Left hindlimb (tissue), 1 donor: ENCODE measurements at places on chromosomes 6 and 20.

DNA sequence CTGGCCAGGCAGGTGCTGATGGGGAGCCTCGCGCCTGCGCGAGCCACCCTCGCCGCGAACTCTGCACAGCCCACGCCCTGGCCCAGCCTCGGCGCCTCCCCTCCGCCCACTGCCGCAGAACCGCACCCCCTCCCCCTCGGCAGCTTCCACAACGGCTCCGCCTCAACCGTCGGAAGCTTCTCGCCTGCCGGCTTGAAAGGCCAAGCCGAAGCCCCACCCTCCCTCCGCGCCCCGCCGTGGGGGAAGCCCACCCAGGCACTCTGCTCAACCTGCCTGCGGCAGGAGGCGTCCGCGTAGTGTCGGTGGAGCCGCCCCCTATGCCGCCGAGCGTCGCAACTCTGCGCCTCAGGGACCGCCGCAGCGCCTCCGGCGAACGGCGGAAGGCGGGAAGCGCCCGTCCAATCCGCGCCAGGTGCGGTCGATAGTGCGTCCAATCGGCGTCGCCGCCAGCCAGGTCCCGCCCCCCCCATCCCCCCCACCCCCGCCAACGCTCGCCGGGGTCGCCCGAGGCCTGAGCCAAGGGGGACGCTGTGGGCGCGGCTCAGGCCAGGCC lies at the start of gene SYCP2:
TSS of gene SYCP2 (minus strand) at position 342 of the 553 bp plus-strand sequence. CDS start 11,224 bp downstream, outside the sequence.
- peak; percentile 68 for DNase-seq

DNA sequence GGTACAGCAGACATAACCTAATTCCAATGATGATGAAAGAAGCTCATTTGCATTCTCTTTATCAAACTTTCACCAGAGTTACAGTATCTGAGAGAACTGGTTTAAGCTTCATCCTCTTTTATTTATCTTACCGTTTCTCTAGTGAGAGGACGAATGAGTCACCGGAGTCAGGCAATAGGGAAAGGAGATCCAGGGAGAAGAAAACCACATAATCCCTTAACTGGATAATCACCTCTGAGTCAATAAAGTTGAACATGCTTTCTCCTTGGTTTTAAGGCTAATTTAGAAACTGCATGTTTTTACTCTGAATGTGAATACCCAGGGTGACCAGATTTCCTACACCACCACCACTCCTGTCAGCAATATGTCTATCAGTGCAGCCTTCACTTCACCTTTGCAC lies 313.7 kb upstream of the TBX18 start:
- no peak for DNase-seq

DNA sequence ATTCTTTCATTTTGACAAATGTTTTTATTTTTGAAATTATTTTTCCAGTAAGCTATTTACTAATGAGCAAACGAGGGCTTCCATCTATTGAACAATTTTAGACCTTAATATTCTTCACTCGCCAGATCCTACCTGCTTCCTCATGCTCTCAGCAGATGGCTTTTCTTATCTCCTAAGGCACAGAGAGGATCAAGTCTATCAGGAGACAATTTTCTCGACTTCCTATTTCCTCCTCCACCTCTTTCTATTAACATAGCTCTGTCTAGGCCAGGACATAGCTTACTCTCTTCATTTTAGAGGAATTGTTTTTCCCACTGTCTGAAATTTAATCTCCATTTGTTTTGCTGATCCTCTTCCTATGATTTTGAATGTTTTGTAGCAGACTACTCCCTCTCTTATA lies 87.0 kb upstream of the MAN1A1 start:
- no peak for DNase-seq

- DNase-seq, result peak; percentile 91
Observed at GRCh38 chr20:62791301-62792181, 4.7 kb upstream of the MRGBP start.

GRCh38 chr6:34389034-34389433 lies 3.4 kb downstream of the NUDT3 start:
- no peak for DNase-seq

DNA sequence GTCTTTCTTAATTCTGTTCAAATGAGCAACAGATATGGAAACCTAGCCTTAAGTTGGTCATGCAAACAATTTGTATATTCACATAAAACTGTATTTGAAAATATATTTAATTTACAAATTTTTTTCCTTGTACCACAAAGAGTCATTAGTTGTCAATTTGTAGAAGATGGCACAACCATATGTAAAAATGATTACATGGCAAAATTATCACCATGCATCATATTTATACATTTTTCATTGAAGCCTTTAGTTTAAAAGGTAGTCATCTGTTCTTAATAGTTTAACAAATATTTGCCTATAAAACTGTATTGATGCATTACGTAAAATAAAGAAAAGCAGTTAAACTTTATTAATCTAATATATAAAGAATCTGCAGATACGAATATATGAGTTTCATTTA lies 1306.8 kb upstream of the ADGRB3 start:
- no peak for DNase-seq

- DNase-seq, result no peak
Observed at GRCh38 chr6:117687021-117687648, 11.9 kb downstream of the NUS1 start.

GRCh38 chr6:41356825-41357224 lies 21.4 kb downstream of the NCR2 start:
- no peak for DNase-seq

- no peak for DNase-seq
Observed at GRCh38 chr20:11379257-11380011, 538.3 kb upstream of the BTBD3 start.

- no peak for DNase-seq
Observed at GRCh38 chr6:160129881-160130615, 8.4 kb downstream of the SLC22A1 start.

DNA sequence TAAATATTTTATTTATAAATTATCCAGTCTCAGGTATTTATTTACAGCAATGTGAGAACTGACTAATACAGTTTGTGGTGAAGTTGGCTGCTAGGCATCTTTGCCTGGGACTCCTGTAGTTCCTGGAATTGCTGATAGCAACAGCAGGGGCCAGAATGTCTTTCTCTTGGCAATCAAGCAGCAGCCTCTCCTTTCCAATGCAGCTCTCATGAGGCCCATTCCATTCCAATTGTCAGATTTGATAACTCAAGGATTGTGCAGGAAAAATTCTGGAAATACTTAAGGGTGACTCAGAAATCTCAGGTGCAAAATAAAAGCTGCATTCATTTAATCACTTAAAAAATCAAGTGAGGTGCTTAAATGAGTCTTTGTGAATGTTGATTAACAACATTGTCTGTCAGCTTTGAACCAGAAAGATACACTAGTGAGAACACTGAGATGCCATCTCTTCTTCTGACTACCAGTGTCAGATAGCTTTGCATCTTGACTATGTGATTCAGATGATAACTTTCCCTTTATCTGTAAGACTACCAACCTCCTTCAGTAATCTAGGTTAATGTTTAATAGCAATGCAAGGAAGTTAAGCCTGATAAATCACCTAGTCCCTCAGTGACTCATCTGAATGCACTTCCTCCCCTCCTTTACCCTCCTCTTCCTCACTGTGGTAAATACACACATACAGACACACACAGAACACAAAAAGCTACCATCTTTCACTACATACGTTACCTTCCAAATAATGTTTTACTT lies 32.1 kb upstream of the COL21A1 start:
- no peak for DNase-seq

DNA sequence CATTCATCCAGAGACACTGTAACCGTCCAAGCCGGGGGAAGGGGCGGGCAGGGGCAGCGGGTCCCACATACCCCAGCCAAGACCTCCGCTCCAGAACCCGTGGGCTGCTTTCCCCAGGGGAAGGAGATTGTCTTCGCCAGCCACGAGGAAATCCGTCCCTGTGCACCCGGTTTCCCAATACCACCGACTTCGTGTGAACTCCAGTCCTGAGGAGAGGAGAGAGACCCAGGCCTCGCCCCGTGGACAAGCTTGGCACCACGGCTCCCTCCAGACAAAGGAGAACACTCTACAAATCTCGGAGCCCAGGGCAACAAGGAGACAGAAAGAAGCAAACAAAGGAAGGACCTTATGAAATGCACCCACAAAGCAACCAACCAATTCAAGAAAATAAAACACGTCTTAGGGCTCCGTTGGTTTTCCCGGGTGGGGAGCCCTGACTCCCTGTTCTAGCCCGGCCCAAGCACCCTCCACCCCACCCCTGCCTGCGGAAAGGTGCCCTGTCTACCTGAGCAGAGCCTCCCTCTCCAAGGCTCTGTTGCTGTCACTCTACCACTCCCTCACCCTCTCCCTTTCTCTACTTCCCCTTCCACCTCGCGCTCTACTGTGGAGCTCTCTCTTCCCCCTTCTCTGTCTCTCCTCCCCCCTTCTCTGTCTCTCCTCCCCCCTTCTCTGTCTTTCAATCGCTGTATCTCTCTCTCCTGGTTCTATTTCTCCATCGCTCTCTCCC lies 1382.8 kb upstream of the DEFB115 start:
- no peak for DNase-seq

DNA sequence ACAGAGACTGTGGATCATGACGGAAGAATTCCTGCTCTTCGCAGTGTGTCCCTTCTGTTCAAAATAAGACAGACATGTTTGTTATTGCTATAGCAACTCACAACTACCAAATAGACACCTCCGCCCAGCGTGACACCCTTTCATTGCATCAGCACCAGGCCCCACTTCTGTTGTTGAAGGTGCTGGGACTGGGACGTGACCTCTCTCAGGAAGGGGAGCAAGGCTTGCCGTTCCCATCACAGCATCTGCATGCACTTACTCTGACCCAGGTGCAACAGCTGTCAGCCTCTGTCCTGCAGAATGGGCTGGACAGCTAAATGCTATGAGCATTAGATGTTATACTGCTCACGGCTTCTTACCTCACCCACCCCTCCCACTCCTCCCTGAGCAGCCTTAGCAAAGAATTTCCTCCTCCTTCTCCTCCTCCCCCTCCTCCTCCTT lies 94.1 kb downstream of the DACT2 start:
- DNase-seq, result peak; percentile 78

DNA sequence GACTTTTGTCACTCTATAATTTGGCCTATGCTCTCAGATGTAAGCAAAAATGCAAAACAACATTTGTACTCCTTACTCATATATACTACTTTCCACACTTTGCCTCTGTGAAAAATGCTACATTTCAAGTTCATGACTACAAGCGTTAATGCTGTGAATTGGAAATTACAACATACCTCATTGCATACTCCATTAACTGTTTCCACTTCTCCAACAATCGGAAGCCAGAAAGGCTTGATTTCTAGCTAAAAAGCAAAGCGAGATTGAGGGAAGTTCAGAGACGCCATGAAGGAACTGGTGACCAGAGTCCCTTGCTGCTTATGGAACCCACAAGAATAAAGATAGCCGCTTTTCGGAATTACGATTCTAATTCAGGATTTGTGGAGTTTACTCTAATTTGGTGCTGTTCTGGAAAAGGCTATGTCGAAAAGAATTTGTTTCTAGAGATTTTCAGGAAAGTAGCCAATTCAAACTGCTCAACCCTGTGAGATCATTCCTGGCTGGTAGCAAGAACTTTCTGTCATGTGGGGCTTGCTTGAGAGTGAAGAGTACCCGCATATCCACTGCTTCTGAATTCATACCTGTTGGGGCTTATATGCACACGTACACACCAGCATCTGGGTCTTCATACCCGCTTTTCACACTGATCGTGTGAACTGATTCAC lies 98.0 kb upstream of the CITED2 start:
- DNase-seq, result no peak

DNA sequence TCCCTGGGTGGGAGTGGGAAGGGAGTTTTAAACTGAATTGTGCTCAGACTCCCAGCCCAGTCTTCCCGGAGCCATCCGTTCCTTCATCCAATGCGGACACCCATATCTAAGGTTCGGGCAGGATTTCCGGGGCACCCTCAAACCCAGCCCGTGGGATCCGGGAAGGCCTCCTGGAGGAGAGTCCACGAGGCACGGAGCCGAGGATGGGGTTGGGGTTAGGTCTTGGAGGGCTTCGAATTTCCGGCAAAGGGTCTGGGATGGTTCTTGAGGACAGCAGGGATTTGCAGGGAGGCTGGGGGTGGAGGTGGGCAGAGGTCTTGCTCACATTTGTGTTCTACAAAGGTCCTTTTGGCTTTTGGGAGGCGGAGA lies 49.5 kb upstream of the SLC32A1 start:
- no peak for DNase-seq

DNA sequence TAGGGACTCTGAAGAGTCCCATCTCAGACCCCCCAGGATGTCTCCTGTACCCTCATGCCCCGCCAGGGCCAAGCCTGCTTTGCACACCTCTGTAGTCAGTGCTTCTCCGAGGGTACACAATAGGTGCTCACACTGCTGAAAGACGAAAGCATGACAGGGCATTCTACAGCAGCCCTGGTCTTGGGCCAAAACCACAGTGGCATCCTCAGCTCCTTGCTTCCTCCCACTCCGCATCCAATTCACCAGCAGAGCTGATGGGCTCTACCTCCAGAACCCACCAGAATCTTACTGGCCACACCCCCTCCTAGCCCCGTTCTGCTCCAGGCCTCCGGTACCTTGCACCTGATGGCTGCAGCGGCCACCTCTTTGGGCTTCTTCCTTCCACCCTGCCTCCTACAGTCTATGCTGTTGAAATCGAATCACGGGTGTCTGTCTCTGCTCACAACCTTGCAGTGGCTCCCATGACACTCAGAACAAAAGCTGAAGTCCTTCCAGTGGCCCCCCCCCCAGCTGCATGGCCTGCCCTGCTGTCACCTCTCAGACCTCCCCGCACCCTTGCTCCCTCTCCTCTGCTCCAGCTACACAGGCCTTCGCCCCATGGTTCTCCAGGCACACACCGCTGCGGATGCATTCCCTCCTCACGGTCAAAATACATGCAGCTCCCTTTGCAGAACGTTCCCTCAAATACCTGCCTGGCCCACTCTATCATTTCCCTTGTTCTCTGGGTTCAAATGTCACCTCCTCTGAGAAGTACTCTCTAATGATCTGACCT lies 1.2 kb downstream of the ANGPT4 start:
- DNase-seq, result no peak

DNA sequence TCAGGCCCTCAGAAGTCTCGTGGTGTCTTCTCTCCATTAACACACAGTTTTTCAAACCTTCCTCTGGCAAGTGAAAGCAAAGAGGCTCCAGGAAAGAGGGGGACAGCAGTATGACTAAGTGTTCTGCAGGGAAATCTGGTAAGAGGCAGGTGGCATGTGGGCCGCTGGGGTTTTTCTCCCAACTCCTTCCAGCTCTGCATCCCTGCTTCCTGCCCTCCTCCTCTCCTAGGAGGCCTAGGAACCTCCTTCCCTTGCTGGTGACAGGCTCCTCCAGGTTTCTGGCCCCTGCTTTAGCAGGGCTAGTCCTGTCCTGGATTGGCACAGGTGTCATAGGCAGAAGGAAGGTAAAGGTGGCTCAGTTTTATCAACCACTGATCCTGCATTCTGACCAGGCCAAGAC lies 7.6 kb upstream of the ITCH start:
- no peak for DNase-seq

- DNase-seq, result no peak
Observed at GRCh38 chr20:56573986-56574385, 40.9 kb downstream of the FAM209B start.

DNA sequence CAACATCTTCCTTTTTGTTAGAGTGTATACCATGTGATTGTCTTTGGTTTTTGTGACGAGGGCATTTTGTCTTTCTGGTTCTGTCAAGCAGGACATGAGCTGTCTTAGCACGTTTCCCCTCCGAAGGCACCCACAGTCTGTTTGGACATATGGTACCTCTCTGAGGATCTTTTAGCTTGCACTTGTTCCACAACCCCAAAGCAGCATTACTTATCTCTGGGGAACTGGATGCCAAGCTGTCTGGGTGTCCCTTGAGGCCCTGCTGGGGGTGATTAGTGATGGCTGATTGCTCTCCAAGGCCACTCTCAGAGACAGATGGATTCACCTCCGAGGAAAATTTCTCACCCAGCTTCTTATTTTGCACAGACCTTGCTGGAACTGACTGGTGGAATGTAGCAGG lies 445.0 kb upstream of the CHD6 start:
- DNase-seq, result no peak
